Right renal pelvis (tissue), 4 donors: ENCODE measurements at places on chromosomes 7 and 10.

DNA sequence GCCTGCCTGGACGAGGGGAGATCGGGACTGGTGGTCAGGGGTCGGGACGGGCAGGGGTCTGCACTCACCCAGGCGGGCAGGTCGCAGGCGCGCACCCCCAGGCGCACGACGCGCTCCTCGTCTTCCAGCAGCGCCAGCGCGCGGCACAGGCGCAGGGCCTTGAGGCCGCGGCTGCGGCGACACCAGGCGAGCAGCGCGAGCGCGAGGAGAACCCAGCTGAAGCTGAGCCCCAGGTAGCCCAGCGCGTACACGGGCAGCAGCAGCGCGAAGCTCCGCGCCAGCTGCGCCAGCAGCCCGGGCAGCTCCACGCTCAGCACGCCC is 328 bp downstream of the ESYT2 start:
- no peak for DNase-seq

GRCh38 chr10:124732931-124733570 is 11.1 kb downstream of the FAM53B start:
- no peak for DNase-seq

DNA sequence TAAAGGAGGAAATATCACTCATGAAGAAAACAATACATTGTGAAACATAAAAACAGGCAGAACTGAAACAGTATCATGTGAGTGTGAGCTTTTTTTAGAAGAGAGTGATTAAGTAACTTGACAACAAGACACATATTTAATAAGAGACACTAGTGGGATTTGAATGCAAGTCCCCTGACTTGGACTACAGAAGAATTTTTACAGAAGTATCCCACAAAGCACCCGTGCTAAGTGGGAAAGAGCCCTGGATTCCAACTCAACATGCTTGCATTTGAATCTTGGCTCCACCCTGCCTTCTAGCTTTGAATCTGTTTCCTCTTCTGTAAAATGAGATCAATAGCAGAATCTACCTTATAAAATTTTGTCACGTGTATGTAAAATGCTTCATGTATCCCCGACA is 166.2 kb downstream of the ZNF365 start:
- DNase-seq, result no peak

DNA sequence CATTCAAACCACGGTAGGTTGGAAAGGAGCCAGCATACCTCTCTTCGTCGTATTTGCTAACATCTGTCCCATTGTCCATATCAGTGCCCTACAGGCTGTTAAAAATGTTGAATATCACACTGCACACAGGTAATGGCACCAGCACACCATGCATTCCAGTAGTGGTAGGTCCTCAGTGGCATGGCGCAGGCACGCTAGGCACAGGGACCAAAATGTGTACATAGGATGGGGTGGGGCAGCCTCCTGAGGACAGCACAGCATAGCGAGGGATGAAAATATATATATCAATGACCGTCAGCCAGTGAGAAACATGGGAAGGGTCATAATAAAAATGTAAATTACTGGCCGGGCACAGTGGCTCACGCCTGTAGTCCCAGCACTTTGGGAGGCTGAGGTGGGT is 99.9 kb upstream of the CTBP2 start:
- DNase-seq, result no peak

GRCh38 chr10:35443858-35444257 is 107.5 kb downstream of the CCNY start:
- DNase-seq, result no peak

DNA sequence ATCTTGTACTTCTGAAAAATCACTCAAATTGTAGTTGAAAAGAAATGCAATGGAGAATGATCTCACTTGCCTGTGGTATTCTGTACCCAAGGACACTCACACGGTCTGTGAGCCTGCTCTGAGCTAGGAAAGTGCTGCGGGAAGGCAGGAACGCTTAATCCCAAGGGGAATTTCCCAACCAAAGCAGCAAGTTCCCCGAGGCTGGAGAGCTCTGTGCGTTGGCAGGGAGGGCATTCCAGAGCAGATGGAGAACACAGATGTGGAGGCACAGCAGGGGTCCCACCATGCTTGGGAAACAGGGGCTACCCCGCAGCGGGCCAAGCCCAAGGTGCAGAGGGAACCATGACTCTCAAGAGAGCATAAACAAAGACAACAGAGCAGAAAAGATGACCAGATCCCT is 13.6 kb downstream of the SVIL start:
- DNase-seq, result no peak

GRCh38 chr10:12250181-12250580 is 54.2 kb downstream of the CDC123 start:
- DNase-seq, result no peak

DNA sequence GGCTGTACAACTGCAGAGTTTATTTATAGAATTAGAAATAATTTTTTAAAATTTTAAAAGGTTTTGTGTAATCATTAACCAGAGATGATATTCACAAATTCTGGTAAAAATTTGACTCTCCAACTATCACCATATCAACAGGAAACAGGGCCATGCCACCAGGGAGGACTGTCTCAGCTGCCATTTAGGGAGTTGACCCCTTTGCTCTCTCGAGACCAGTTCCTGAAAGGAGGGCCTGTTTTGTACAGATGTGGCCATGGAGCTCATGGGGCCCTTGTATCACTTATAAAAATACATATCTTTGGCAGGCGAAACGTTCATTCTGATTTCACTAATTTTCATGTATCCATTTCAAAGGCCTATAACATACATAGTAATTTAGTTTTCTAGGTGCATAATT is 20.3 kb downstream of the H2AZ2 start:
- DNase-seq, result no peak

DNA sequence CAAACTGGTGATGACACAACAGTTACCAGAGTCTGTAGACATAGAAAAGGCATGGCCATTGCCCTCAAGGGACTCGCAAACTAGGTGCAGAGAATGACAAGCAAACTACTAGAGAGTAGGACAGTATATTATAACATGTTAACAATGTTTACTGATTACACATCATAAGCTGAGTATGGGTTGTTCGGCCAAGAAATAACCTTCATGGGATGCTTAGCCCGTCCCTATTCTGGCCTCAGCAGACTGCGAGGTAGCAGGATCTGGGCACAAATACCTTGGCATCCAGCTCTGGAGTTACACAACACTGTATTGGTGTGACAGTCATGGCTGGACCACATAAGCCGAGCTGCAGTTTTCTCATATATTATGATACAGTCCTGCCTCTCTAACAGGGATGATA is 51.4 kb downstream of the ABCB4 start:
- no peak for DNase-seq

DNA sequence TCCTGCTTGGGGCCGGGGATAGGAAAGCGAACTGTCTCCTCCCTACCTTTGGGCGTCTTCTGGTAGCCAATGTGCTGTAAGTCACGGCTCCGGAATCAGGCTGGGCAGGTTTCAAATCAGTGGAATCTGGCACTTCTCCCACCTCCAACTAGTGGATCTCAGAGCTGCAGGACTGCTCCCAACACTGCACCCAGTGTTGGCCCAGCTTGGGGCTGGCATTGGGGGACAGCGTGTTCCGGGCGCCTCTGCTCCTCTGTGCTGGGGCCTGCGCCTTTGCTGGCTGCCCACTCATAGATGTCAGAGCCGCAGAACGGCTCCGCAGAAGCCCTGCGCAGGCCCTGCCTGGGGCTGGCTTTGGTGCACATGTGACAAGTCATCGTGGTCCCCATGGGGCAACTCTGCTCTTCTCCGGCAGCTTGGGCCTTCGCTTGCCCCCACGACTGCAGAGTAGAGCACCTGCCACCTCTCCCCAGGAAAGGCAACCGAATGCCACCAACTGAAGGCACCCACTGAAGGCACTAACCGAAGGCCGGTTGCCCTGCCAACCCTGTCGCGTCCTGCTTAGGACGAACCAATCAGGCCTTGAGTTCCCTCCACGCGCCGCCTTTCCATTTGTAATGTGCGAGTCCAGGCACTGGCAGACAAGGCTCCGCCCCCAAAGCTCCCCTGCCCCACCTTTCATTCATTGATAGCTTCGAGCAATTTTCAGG is 85.5 kb upstream of the ABI1 start:
- no peak for DNase-seq

DNA sequence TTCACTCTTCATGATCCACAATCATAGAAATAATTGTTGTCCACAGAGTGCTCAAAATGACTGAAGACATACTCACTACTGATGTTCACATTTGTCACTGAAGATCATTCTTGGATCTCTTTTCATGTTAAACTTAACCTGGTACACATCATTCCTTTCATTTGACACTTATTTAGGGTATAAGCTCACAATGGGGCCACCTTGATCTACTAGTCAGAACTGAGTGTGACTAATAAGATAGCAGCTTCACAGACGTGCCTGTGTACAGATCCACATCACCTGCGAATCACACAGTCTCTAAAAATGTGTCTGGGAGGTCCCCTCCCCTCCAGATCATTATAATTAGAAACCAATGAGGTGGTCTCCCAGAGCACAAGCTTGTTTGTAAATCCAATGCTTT is 21.8 kb downstream of the GAD2 start:
- no peak for DNase-seq

GRCh38 chr7:98465022-98465421 is 64.1 kb upstream of the BAIAP2L1 start:
- DNase-seq, result no peak

DNA sequence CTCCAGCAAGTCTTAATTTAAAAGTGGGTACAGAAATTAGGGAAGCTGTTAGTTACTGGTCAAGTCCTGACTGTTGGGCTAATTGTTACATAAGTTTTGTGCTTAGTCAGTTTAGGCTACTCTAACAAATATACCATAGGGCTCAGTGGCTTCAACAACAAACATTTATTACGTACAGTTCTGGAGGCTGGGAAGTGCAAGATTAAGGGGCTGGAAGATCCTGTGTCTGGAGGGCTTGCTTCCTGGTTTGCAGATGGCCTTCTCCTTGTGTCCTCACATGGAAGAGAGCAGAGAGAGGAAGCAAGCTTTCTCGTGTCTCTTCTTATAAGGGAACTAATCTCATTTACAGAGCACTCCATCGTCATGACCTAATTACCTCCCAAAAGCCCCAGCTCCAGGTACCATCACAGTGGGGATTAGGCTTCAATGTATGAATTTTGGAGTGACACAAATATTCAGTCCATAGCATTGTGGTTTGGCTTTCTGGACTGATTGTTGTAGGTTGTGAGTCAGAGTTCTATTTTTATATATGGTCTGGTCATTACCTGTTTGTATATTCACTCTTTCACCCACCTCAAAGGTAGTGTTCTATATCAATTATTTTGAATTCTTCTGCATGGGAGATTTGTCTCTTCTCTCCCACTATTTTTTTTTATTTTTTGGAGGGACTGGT is 17.1 kb downstream of the ST7 start:
- no peak for DNase-seq

DNA sequence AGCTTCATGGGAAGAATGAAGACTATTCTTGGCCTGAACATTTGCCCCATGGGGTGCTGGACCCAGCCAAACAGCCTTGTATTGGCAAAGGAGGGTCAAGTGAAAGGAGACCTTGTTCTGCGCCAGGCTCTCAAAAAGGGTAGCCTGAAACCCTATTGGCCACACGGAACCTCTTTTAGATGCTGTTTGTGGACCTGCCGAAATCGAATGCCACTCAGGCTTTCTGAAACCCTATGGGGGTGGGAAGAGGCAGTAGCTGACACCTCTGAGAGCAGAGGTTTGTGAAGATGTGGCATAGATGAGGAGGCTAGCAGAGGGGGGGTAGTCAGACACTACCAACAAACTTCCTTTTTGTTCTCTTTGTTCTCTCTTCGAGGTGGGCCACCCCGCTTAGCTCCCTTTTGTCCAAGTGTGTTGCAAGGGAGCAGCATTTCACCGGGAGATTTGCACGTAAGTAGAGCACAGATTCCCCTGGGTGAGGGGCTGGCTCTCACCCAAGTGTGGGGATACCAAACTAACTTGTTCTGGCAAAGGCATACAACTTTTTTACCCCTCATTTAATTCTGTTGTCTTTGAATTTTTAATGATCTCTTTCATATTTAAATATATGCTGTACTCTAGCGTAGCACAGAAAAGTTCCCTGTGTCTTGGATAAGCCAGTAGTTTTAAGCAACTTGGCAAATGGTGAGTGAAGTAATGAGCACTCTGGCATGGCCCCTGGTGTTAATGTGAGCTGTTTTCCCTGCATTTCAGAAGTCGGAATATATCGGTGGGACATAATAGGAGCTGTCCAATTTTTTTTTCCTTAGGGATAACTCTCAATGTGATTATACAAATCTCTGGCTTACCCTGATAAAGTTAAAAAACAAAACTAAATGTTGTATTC is 107.7 kb downstream of the SEPTIN7 start:
- no peak for DNase-seq

DNA sequence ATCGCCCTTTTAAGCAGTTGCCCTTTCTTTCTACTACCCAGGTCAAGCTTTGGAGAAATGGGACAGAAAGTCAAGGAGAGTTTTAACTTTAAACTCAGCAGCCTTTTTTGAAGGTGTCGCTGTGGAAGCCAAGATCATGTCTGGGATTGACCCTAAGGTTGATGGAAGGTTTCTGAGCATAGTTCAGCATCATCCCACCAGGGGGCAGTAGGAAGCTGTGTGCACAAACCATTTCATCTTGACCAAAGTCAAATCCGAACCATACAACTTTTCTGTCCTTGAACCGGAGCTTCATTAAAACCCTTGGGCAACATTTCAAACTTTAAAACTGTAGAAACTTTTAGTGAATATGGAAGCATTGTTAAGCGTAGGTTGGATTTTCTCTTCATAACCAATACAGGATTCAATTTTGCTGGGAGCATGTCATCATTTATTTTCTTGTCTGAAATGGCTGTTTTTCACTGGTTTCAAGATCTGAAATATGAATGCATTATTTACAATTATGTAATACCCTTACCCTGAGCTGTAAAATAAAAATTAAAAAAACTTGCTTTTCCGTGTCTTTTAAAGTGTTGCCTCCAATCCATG is 214.4 kb upstream of the KIAA1217 start:
- no peak for DNase-seq

- no peak for DNase-seq
Observed at GRCh38 chr7:96224685-96225084, 97.2 kb downstream of the SLC25A13 start.

GRCh38 chr10:84294766-84295447 is 33.5 kb upstream of the CCSER2 start:
- DNase-seq, result no peak

DNA sequence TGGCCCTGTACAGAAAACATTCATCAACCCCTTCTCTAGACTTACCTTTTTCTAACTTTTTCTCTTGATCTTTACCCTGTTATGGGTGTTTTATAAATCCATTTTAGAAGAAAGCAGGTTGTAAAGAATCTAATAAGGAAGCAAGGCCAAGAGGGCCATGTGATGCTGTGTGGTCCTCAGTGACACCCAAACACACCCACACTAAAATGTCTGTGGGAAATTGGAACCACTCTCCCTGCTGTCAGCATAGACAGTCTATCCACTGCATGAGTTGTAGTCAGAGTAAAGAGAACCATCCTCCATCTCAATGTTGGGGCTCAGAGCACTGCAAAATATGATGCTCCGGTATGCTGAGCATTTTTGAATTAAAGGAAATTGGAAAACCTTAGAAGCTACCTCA is 235.5 kb downstream of the SKIDA1 start:
- DNase-seq, result no peak

GRCh38 chr10:80509403-80510161 is 28.1 kb upstream of the SH2D4B start:
- no peak for DNase-seq

- DNase-seq, result no peak
Observed at GRCh38 chr10:4343873-4344272, 482.1 kb upstream of the AKR1E2 start.

GRCh38 chr7:116317907-116318306 is 107.6 kb downstream of the TES start:
- no peak for DNase-seq

- no peak for DNase-seq
Observed at GRCh38 chr7:158685693-158686092, 18.9 kb downstream of the NCAPG2 start.
